Stimulated activated CD4-positive, alpha-beta T cell treated with anti-CD3 and anti-CD28 coated beads, Interleukin-4, amount 100 ng/mL, for 1 hour (primary cell): ENCODE measurements at places on chromosomes 16 and 17.

DNA sequence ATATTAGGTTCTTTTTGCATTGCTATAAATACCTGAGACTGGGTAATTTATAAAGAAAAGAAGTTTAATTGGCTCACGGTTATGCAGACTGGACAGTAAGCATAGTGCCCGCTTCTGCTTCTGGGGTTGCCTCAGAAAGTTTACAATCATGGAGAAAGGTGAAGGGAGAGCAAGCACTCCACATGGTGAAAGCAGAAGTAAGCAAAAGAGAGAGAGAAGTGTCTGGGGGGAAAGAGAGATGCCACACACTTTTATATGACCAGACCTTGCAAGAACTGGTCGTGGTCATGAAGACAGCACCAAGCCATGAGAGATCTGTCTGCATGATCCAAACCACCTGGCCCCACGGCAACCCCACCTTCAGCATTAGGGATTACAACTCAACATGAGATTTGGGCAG lies 45.4 kb downstream of the KCNJ16 start:
- no peak for DNase-seq

DNA sequence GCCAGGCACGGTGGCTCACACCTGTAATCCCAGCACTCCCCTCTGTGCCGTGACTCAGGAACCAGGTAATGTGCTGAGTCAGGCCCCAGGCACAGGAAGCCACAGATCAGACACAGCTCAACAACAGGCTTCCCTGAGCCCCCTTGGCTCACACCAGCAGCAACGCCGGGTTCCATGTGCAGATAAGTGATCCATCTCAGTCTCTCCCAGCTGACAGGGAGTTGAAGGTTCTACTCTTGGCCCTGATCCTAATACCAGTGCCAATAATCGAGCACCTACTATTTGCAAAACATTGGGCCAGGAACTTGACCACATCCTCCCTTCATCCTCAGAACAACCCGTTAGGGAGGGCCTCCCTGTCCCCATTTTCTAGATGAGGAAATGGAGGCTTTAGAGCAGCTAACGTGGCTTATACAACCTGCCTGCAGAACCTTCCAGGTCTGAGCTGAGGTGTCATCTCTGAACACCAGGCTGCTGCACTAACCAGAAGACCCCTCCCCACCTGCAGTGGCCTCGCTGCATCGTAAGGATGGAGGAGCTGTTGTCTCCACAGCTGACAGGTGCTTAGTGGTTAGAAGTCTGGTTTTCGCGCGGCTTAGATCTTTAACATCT lies 64.8 kb upstream of the AMZ2 start:
- DNase-seq = peak; percentile 62

DNA sequence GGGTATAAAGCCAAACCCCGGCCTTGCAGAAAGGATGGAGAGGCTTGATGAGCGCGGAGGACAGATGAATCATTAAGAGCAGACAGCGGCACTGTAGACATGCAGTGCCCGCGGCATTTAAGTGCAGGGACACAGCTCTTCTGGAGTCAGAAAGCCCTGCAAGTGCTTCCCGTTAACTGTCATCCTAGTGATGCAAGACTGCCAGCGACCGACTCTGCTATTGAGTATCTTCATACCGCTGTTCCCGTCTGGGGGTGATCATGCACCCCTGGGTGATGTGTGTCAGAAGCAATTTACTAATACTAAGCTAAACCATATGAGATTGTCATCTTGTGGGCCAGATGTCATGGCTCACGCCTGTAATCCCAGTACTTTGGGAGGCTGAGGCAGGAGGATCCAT lies 101.0 kb downstream of the ABCC6 start:
- no peak for DNase-seq

DNA sequence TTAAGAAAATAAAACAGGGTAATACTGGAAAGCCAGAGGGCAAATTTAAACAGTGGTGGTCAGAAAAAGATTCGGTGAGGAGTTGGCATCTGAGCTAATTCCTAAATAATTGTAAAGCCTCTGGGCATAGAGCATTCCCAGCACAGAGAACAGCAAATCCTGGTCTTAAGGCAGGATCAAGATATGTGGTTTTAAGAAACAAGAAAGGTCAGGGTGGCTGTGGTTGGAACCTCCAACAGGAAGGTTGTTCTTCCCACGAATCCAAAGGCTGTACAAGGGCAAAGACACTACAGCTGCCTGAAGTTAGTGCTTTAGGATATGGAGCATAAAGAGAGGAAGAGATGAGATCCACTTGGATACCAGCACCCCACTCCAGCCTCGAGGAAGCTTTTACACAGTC lies 114.6 kb downstream of the ZNF18 start:
- no peak for DNase-seq

- no peak for DNase-seq
Observed at GRCh38 chr16:63005356-63005755, 969.1 kb upstream of the CDH8 start.

DNA sequence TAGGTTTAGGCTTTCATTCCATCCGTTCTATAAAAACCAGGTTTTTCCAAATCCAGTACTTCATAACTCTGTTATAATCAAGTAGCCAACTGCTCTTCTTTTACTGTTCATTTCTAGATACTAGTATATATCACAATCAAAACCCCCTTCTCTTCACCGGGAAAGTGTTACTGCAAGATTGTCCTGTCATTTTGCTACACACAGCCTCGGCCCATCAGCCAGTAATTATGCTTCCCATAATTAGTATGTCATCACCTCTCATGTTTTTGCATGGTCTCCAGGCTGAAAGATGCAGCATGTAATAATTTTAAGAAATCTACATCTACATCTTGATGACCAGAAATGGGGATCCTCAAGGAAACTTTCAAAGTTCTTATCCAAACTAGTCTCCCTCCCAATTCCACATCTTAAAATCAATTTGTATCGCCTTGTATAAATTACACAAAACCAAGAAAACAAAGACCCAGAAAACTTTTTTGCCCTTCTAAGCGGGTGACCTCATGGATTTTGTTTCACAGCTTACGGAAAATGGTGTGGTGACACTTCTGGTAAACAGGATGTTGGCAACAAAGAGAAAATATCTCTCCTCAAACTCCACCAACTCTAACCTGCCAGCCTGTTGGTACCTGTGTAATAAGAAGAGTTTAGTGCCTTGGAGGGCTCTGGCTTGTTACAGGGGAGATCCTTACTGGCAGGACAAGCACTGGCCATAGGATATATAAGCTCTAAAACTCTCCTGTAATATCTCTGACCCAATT lies 9.3 kb downstream of the TACO1 start:
- DNase-seq = no peak

- DNase-seq = no peak
Observed at GRCh38 chr17:48740537-48740936, 12.0 kb upstream of the HOXB13 start.

DNA sequence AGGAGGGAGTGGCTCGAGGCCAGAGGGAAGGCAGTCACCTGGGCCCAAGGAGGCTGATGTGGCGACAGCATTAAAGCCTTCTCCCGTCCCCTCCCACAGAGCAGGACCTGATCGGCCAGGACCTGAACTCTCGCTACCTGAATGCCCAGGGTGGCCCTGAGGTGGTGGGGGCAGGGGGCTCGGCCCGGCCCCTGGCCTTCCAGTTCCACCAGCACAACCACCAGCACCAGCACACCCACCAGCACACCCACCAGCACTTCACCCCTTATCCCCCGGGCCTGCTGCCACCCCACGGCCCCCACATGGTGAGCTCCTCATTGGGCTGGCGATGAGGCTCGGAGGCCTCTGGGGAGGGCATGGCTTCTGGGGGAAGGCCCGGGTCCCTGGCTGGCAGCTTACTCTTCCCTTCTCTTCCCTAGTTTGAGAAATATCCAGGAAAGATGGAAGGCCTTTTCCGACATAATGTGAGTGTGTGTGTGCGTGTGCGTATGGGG lies 6.4 kb downstream of the FBRS start:
- DNase-seq = no peak

GRCh38 chr17:76397687-76398522 lies 13.5 kb downstream of the SPHK1 start:
- peak; percentile 88 for DNase-seq

DNA sequence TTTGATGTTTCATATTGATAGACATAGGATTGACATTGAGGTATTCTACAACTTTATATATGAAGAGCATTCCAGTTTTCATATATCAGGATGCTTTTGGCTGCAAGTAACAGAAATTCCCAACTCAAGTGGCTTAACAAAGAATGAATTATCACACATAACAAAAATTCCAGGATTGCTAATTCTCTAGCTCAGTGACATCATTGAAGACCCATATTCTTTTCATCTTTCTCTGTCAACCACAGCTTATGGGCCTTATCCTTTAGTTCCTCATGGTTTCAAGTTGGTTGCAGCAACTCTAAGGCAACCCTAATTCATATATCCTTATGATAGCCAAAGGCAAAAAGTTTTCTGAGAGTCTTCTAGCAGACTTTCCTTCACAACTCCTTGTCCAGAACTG lies 91.5 kb upstream of the HAS3 start:
- no peak for DNase-seq

DNA sequence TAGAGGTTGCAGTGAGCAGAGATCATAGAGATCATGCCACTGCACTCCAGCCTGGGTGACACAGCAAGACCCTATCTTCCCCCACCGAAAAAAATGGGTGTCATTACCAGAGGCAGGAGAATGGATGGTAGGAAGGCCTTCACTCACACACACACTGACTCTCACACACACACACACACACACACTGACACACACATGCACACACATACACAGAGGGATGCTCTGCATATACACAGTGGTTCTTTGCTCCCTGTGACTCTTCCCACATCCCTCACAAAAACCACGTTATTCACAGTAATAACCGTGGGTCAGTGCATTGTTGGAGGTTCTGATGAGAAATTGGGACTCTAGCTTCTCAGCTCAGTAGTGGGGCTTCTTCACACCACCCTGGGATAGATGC lies 300.2 kb upstream of the N4BP1 start:
- no peak for DNase-seq

DNA sequence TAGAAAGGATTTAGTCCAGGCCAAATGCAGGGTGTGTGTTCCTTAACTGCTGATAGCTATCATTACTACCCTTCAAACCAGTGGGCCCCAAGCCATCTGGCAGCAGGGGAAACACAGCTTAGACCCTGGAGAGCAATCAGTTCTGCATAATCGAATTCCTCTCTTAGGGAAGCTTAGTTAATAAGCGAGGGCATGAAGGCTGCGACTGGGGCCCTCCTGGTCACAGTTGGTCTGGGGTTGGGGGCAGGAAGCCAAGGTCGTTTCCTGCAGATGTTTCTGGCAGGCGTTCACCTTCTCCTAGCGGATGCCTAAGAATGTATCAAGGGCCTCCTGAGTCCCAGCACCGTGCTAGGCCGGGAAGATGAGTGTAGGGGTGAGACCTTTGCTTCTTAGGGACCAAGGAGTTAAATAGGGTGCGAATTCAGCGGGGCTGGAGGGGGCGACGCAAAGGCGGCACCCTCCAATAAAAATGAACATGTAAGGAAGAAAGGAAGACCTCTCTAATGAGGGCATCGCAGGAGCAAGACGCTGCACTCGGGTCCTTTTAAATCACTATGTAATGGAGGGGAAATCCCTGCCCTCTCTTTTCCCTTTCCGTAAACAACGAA lies 16.5 kb upstream of the EEF2K start:
- no peak for DNase-seq

DNA sequence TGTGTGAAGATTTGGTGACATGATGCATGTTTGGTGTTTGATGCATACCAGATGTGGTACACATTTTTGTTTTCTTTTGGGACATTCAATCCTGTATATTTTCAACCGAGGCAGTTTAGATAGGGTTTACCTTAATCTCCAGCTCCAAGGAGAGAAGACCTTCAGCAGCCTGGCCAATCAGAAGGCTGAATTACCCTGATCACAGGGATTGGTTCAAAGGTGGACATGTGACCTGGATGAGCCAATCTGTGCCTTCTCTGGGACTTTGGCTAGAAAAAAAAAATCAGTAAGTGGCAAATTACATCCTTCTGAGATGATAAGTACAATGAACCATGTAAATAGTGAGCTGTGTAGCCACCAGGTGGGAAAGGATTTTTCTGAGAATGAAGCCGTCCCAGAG lies 205.1 kb downstream of the SHISA9 start:
- no peak for DNase-seq

DNA sequence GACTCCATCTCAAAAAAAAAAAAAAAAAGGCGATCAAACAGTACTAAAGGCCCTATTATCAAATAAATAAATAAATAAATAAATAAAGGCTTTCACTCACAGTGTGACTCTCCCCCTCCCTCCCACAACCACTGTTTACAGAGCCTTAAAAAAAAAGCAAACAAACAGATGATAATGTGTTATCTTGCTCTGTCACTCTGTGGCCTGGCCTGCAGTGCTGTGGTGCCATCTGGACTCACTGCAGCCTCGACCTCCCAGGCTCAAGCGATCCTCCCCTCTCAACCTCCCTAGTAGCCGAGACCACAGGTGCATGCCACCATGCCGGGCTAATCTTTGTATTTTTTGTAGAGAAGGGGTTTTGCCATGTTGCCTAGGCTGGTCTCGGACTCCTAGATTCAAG lies 8.1 kb upstream of the NAGLU start:
- no peak for DNase-seq

GRCh38 chr16:10827691-10828341 lies 9.2 kb upstream of the TVP23A start:
- DNase-seq = no peak

DNA sequence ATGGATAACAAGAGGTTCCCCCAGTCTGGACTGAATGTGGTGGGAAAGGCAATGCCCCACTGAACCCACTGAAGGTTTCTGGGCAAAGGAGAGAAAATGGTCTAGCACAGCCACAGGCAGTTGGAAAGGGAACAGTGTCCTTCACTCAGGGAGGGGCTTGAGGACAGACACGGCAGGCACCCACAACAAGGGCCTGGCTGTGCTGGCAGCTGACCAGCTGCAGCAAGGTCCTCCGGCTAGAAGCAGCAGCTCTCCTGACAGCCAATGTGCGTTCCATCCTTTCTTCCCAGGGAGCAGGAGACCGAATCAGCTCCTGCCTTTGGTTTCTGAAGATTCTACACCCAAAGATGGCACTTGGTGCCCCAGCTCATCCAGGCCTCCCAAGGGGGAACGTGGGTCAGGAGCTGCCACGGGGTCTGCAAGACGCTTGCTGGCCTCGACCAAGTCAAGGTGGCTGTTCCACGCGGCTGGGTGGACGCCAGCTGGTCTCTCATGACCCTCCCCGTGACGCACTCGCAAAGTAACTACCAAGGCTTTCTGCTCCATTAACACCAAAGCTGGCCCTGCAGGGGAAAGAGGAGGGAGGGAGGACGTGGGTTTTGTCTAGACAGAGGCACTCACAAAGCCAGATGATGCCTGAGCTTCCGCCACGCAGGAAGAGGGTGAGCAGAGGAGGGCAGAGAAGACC lies 11.1 kb downstream of the ABR start:
- DNase-seq = no peak

DNA sequence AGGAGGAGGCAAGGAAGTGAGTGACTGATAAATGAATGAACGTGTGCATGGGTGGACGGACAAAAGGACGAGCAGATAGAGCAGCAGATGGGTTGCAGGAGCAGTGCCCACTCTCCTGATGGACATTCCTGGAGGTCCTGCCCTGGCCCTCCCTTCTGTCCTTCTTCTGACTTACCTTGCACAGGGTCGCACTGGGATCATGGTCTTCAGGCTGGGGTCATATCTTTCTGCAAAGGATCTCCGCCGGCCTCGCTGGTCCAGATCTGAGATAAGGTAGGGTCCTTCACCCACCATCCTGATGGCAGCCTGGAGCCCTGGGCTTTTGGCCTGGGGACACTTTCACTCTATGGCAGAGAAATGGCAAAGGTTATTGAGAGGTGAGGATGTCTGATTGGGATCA lies 9.7 kb downstream of the ABCC12 start:
- DNase-seq = no peak
